ENCODE measurements at places on chromosomes 4 and X. TPM values are rescaled to one million over a fixed set of nuclear protein-coding genes. Genes with fewer than 3 reads are reported as not detected.

Gene MAGEA10
- total RNA-seq: not detected

Gene NWD2
- total RNA-seq: not detected

Gene NSG1
- total RNA-seq: 2.8 TPM

Gene LDOC1
- total RNA-seq: 1.5 TPM

Gene F11
- total RNA-seq: 3.5 TPM

Gene UTP3
- total RNA-seq: 13.3 TPM

Gene ADH1C
- 129 TPM for total RNA-seq

Gene CORIN
- total RNA-seq: 0.57 TPM

Gene ASMT
- not detected for total RNA-seq

- H3K27ac ChIP-seq: no peak overlapping the region
- no peaks in the 10 kb centered on the region for H3K27me3 ChIP-seq
- no peak for DNase-seq
- H3K36me3 ChIP-seq: no peaks in the 10 kb centered on the region
Measured at GRCh38 chr4:145041378-145041777, 56.6 kb downstream of the ANAPC10 start.

GRCh38 chrX:24619647-24620046, 27.5 kb downstream of the PCYT1B start:
- no peak overlapping the region for H3K4me3 ChIP-seq
- H3K36me3 ChIP-seq: no peaks in the 10 kb centered on the region
- no peaks in the 10 kb centered on the region for H3K4me1 ChIP-seq

GRCh38 chrX:153948847-153949805, 4.7 kb upstream of the RENBP start:
- H3K27me3 ChIP-seq: no peaks in the 10 kb centered on the region
- H3K27ac ChIP-seq: peak overlapping the region; percentile 25
- H3K4me3 ChIP-seq: no peak overlapping the region
- H3K4me1 ChIP-seq: peaks cover 4% of the 10 kb centered on the region
- no peak for DNase-seq

- no peak overlapping the region for H3K4me3 ChIP-seq
- no peaks in the 10 kb centered on the region for H3K27me3 ChIP-seq
- no peak for DNase-seq
Measured at GRCh38 chr4:48772556-48772955, 7.5 kb downstream of the FRYL start.

GRCh38 chr4:81164623-81165416, 50.2 kb downstream of the PRKG2 start:
- no peaks in the 10 kb centered on the region for H3K4me1 ChIP-seq
- H3K36me3 ChIP-seq: no peaks in the 10 kb centered on the region
- H3K4me3 ChIP-seq: peak overlapping the region; percentile 18
- peak; percentile 76 for DNase-seq

- DNase-seq: no peak
- no peak overlapping the region for H3K4me3 ChIP-seq
- no peaks in the 10 kb centered on the region for H3K27me3 ChIP-seq
- H3K27ac ChIP-seq: no peak overlapping the region
- H3K36me3 ChIP-seq: no peaks in the 10 kb centered on the region
- H3K4me1 ChIP-seq: no peaks in the 10 kb centered on the region
Measured at GRCh38 chr4:85166318-85166717, 199.8 kb upstream of the WDFY3 start.

GRCh38 chrX:74431797-74432196, 10.5 kb downstream of the SLC16A2 start:
- no peak overlapping the region for H3K27ac ChIP-seq
- H3K4me1 ChIP-seq: no peaks in the 10 kb centered on the region
- H3K36me3 ChIP-seq: no peaks in the 10 kb centered on the region
- no peak overlapping the region for H3K4me3 ChIP-seq

DNA sequence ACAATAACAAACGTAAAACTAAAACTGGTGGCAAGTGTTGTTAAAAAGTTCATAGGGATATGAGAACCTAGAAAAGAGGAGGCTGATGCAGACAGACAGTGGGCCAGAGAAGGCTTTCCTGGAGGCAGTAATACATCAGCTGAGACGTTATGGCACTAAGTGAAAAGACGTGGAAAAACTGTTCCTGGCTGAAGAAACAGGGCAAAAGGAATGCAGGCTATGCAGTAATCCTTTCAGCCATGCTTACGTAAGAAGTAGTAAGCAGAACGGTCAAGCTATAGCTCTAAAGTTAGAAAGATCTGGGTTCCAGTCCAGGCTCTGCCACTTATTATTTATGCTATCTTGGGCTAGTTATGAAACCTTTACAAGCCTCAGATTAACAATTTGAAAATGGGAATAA, 6.4 kb downstream of the LAMTOR3 start:
- H3K36me3 ChIP-seq: peaks cover 24% of the 10 kb centered on the region
- peaks cover 5% of the 10 kb centered on the region for H3K4me1 ChIP-seq
- no peak for DNase-seq
- no peak overlapping the region for H3K27ac ChIP-seq

DNA sequence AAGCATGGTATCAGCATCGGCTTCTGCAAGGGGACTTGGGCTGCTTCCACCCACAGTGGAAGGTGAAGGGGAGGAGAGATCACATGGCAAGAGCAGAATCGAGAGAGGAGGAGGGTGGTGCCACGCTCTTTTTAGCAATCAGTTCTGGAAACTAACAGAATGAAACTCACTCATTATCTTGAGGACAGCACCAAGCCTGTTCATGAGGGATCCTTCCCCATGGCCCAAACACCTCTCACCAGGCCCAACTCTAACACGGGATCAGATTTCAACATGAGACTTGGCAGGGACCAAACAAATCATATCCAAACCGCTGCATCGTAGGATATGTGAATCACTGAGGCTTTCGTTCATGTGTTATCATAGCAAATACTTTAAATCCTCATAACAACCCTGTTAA, 125.5 kb downstream of the GPC3 start:
- no peaks in the 10 kb centered on the region for H3K27me3 ChIP-seq
- H3K36me3 ChIP-seq: no peaks in the 10 kb centered on the region
- no peak overlapping the region for H3K27ac ChIP-seq
- H3K4me1 ChIP-seq: no peaks in the 10 kb centered on the region
- DNase-seq: no peak

GRCh38 chr4:94491322-94491721, 39.6 kb downstream of the PDLIM5 start:
- no peak for DNase-seq
- H3K36me3 ChIP-seq: no peaks in the 10 kb centered on the region
- no peak overlapping the region for H3K4me3 ChIP-seq
- no peak overlapping the region for H3K27ac ChIP-seq
- H3K27me3 ChIP-seq: no peaks in the 10 kb centered on the region
